ENCODE measurements at places on chromosomes 1 and 21. TPM values are rescaled to one million over a fixed set of nuclear protein-coding genes. Genes with fewer than 3 reads are reported as not detected.

The KIF26B gene
- total RNA-seq = 1.3 TPM

The AGO4 gene
- 16.4 TPM for total RNA-seq

The AADACL4 gene
- not detected for total RNA-seq

DNA sequence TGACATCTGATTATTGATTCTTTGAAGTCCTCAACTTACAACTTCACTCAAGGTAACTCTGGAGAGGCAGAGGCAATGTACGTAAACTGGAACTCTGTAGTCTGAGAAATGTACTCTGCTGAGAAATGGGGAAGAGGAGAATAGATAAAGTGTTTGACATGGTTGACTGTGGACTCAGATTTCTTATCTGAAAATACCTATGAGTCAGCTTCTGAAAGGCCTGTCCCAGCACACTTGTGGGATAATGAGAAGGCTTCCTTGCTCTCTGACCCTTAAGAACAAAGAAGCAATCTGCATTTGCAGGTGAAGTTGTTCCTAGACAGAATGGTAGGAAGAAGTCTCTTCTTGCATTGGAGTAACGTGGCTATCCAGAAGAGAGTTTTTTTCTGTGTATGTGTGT is 1573.5 kb downstream of the BRINP3 start:
- no peak for DNase-seq

DNA sequence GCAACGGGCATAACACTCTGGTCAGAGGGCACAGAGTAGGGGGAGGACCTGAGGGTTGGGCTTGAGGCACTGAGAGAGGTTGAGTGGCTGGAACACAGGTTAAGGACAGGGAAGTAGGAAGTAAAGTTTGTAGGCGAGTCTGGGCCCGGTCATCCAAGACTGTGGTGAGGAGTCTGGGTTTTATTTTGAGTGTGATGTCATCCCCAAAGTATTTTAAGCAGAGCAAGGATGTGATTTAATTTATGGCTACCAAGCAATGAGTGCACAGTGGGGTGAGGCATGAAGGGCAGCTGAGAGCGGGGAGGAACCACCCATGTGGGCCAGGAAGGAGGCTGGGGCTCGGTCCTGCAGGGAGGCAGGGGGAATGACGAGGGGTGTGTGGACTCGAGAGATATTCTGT is 11.2 kb upstream of the VWA5B1 start:
- no peak for DNase-seq

- no peak for DNase-seq
These were observed 29.7 kb downstream of the SCCPDH start for GRCh38 chr1:246753670-246754535.

The LPAR3 gene
- total RNA-seq = 56.7 TPM

The RPTN gene
- not detected for total RNA-seq

DNA sequence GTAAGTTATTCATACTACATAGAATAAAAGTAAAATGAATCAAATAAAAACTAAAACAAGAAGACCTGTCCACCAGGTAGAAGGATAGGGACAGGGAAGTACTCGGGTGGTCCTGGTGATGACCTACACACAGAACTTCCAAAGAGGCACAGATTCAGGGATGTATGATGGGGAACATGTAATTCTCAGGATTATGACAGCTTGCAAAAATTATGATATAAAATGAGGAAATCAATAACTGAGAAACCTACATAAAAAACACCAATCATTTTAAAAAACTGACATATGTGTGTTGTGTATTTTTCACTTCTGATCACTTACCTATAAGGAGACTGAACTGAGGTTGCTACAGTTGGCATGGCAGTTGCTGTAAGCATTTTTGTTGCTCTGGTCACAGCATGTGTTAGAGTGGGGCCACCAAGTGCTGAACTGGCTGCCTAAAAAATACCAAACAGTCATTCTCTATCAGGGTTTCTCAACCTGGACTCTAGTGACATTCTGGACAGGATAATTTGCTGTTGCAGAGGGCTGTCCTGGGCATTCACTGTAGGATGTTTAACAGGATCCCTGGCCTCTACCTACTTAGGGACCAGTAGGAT is 73.8 kb downstream of the USP24 start:
- DNase-seq = no peak

DNA sequence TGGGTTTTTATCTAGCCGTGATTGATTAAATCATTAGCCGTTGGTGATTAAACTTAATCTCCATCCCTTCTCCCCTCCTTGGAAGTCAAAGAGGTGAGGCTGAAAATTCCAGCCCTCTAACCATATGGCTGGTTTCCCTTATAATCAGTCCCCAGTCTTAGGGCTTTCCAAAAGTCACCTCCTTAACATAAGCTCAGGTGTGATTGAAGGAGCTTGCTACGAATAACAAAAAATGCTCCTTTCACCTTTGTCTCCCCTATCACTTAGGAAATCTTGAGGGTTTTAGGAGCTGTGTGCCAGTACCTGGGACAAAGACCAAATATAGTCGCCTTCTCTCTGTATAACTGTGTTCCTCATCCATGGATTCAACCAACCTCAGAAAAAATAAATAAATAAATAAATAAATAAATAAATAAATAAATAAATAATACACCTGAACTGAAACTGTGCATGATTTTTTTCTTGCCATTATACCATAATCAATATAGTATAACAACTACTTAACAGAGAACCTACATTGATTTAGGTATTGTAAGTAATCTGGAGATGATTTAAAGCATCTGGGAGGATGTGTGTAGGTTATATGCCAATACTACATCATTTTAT is 82.2 kb downstream of the PAPPA2 start:
- DNase-seq = no peak

DNA sequence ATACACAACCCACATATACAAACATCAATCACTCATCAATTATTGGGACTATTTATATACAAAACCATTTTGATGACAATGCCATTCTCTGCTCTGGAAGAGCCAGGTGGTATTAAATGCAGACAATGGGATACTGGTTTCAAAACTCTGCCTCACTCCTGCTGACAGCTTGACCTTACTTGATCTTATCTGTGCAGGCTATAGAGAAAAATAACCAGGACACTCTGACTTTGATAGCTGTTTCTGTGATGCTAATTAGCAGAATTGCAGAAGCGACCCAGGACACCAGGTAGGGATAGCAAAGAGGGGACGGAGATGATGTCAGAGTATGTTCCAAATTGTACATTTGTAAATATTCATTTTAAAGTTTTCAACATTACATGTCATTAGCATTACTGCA is 89.5 kb downstream of the OLFM3 start:
- DNase-seq = no peak

DNA sequence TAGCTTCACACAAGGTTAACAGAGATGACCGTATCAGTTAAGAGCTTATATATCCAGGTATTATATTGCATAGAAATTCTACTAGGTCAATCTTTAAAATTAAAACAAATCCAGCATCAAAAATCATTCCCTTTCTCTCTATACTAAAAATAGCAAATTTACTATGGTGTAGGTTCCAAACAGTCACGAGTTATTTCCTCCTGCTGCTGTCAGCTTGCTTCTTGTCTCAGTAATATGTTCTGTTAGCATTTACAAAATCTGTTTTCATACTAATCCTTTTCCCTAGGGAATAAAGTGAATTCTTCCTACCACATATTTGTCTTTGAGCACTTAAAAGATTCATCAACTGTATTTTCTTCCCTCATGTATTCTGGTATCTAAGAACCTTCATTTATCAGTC is 2.5 kb downstream of the WDR26 start:
- DNase-seq = no peak

DNA sequence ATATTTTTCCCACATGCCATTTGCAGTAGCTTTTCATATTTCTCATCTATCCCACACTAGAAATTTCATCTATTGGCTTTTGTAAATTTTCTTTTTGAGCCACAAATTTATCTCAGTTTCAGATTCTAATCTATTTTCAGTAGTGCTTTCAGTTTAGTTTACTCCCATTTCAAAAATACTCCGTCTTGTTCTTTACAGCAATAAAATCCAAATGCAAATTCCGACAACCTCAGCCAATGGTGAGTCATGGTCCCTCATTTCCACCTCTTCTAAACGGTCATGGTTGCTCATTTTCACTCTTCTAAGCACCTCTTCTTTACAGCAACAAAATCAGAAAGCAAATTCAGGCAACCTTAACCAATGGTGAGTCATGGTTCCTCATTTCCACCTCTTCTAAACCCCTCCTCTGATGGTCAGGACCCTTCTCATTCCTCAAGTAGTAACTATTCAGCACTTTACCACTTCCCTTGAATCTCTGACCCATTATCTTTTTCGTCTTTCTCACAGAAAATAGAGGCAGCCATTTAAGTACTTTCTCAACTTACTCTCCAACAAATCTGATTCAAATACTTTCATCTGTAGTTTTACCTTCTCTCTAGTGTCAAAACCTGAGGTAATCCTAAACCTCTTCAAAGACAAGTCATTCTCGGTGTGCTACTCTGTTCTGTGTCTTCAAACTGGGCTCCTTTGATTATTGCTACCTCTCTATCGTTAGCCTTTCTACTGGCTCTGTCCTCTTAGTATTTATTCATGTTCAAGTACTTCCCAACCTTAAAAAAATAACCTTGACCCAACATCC is 34.4 kb downstream of the C21orf91 start:
- DNase-seq = no peak

- DNase-seq = no peak
These were observed 28.6 kb downstream of the KRTAP10-1 start for GRCh38 chr21:44511219-44511937.

The GBP7 gene
- total RNA-seq = not detected

The HSD3B1 gene
- not detected for total RNA-seq

The PLA2G2F gene
- total RNA-seq = not detected

The XCL2 gene
- total RNA-seq = not detected

The ITLN1 gene
- 1,064 TPM for total RNA-seq

The DPT gene
- 52.2 TPM for total RNA-seq

GRCh38 chr1:200081969-200082245 is 54.4 kb downstream of the NR5A2 start:
- no peak for DNase-seq

The MLLT11 gene
- 10.9 TPM for total RNA-seq

The FAAH gene
- 6.3 TPM for total RNA-seq

The TLCD4 gene
- total RNA-seq = 33.6 TPM

The DCST2 gene
- total RNA-seq = not detected

DNA sequence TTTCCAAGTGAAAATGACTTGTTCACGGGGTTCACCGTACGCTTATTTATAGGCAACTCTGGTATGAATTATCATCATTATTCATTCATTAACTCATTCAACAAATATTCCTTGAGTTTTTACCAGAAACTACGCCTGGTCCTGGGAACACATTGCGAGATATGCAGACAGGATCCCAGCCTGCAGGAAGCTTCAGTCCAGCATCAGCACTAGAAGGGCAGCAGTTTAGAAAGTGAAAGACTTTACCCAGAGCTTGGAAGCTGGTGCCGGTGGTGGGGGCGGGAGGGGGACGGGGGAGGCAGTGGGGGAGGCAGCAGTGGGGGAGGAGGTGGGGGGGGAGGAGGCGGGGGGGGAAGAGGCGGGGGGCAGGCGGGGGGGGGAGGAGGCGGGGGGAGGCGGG is 55.9 kb downstream of the SETD4 start:
- no peak for DNase-seq

DNA sequence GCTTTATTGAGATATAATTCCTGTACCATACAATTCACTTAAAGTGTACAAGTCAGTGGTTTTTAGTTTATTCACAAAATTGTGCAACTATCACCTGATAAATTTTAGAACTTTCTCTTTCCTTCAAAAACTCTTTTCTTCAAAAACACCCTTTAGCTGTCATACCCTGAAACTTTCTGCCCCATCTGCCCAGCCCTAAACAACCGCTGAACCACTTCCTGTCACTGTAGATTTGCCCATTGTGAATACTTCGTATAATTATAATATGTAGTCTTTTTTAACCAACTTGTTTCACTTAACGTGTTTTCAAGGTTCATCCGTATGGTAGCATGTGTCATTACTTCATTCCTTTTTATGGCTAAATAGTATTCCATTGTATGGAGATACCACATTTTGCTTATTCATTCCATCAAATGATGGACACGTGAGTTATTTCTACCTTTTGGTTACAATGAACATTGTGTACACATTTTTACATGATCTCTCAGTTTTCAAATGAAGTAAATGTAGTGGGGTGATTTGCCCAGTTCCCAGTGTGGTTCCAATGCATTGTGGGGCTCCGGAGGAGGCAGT is 37.9 kb downstream of the WNT4 start:
- DNase-seq = no peak

- DNase-seq = no peak
These were observed 48.8 kb downstream of the PPP1R12B start for GRCh38 chr1:202397256-202397655.

DNA sequence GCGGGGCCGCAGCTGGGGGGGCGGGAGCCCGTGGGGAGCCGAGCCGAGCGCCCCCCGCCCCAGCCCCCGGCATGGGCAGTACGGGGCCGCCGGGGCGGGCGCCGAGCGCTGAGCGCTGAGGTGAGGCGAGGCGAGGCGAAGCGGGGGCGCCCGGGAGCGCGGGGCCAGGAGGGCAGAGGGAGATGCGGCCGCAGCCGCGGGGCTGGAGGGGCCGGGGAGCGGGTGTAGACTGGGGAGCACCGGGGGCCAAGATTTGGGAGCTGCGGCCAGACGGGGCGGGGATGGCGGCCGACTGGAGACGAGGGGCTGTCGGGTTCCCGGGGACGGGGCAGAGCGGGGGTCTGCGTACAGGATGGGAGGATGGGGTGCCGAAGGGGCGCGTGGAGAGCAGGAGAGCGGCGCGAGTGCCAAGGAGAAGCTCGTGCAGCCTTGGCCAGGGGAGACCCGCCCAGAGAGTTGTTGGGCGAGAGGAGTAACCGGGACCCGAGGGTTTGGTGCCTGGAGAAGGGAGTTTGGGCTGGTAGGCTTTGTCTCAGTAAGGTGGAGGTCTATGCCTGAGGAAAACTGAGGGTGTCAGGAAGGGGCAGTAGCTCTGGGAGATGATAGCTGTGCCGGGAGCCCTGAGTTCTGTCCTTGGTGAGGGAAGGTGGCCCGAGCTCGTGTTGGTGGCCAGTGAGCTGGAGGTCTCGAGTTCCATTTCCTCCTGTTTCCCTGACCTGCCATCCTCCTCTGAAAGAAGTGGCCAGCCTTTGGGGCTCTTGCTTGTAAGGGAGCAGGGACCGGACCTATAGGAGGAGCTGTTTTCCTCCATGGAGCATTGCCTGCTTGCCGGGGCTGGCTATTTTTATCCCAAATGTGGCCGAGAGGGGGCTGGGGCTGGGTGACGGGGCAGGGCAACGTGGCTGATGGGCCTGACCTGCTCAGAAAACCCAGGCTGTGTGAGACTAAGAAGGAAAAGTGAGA is 539 bp downstream of the ATP8B2 start:
- peak; percentile 76 for DNase-seq

GRCh38 chr1:46176211-46176865 is at the start of gene P3R3URF:
Gene P3R3URF (minus strand): TSS chr1:46176488. CDS start chr1:46176471, 17 bp downstream.
- DNase-seq = no peak

The SLC50A1 gene
- 10.0 TPM for total RNA-seq

The ASCL5 gene
- not detected for total RNA-seq
